ENCODE measurements at places on chromosomes 11 and 22.

DNA sequence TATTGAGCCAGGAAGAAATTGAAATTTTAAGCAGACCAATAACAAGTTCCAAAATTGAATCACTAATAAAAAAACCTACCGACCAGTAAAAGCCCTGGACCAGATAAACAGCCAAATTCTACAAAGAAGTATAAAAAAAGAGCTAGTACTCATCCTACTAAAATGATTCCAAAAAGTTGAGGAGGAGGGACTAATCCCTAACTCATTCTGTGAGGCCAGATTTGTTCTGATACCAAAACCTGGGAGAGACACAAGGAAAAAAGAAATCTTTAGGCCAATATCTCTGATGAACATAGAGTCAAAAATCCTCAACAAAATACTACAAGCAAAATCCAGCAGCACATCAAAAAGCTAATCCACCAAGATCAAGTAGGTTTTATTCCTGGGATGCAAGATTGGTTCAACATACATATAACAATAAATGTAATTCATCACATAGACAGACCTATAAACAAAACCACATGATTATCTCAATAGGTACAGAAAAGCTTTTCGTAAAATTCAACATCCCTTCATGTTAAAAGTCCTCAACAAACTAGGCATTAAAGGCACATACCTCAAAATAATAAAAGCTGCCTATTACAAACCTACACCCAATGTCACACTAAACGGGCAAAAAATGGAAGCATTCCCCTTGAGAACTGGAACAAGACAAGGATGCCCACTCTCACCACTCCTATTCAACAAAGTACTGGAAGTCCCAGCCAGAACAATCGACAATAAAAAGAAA, 13.1 kb downstream of the OR52A5 start:
- no peak for DNase-seq

- peak; percentile 100 for DNase-seq
Observed at GRCh38 chr11:47917599-47918369, 62.6 kb upstream of the PTPRJ start.

GRCh38 chr22:21702094-21702493, 33.5 kb downstream of the YPEL1 start:
- no peak for DNase-seq

DNA sequence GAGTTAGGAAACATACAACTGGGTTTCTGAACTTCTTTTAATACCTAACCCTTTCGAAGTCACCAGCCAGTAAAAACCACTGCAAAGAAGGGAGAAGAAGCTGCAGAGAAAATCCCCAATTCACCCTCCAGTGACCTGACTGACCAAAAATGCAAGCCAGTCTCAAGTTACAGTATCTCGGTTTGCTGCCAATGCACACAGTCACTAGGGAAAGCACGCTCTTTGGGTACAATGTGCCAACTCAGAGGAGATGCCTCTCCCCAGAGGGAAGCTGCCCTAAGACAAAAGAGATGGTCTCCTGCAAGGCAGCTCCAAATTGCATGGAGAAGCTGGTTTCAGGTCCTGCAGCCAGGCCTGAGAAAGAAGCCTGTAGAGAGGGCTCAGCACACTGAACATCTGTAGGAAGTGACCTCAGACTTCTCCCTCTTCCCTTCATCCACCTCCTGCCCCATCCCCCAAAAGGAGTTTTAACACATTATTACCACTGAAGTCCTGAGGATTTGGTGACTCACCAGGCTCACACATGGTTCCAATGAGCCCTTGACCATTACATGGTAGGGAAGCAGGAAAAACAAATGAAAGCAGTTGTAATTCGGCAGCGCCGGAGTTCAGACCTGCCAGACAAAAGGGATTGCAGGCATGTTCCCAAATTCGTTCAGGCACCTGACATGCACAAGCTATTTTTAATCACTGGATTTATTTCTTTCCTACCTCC, 90.1 kb downstream of the ETS1 start:
- peak; percentile 88 for DNase-seq

GRCh38 chr11:9316334-9316733, 1.9 kb upstream of the TMEM41B start:
- no peak for DNase-seq

- no peak for DNase-seq
Observed at GRCh38 chr11:126514061-126514693, 158.7 kb downstream of the ST3GAL4 start.

DNA sequence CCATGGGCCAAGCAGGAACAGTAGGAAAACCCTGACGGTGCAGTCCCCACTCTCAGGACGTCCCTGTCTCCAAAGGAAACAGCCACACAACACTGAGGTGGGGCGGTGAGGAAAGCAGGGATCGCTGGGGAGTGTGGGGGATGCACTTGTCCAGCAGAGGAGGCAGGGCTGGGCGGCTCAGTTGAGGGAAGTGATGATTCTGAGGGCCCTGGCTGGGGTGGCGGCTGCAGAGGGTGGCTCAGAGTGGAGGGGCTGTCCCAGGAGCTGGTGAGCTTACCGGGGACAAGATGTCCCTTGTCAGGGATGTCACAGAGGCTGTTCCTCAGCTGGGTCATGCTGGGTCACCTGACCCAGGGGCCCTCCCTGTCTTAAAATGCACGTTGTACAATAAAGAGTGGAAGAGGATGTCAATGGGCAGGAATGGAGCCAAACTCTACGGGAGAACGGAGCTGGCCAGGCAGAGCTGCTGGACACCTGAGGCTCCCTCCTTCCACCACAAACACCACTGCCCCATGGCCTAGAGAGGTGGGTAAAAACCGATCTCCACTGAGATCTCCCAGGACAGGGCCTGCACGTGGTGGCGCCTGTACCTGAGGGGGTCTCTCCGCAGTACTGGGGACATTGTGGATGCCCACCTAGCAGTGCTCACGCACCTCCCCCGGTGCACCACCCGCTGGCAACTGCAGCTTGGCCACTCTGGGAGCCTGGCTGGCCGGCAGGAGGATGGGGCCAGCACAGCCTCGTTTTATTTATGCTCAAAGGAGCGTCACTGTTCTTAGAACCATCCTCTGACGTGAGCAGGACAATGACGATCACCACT, 9.7 kb upstream of the EFCAB6 start:
- no peak for DNase-seq

DNA sequence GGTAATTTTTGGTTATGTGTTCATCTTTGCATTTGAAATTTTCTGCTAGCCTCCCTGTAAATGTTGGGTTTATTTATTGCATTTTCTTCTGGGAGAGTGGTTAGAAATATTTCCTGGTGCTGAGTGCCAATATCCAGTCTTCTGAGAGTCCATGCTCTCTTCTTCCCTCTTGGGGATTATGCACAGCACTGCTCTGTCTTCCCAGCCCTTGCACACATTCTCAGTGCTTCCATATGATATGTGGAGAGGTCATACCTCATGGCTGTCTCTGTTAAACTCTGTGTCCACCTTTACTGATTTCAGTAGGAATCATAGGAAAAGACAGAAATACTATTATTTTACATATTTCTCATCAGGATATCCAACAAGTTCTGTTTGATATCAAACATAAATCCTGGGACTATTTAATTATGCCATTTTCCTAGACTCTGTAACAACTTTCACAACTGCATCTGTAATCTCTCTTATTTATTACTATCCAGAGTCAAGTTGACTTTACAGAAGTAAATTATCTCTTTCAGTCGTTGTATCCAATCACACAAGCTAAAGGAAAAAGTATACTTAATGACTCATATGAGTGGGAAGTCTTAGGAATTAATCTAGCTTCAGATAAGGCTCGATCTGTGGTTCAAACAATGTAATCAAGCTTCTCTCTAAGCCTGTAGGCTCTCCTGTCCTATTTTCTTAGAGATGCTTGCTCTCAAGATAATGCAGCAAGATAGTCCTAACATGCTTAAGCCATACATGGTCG, 2.7 kb upstream of the NXPE1 start:
- no peak for DNase-seq

- DNase-seq: no peak
Observed at GRCh38 chr11:78802058-78802761, 227.5 kb upstream of the NARS2 start.

DNA sequence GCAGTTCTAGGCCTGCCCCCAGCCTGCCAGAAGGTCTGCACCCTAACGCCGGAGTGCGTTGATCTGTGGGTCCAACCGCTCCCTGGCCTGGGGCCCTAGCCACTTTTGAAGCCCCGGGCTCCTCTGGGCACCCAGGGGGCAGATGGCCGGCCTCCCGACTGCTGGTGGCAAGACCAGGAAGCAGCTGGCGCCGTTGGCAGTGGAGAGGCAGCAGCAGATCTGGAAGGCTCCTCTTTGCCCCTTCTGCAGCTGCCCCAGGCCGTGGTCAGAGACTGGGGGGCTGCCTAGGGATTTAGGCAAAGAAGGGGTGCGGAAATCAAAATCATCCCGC, 445 bp upstream of the VWCE start:
- DNase-seq: no peak

DNA sequence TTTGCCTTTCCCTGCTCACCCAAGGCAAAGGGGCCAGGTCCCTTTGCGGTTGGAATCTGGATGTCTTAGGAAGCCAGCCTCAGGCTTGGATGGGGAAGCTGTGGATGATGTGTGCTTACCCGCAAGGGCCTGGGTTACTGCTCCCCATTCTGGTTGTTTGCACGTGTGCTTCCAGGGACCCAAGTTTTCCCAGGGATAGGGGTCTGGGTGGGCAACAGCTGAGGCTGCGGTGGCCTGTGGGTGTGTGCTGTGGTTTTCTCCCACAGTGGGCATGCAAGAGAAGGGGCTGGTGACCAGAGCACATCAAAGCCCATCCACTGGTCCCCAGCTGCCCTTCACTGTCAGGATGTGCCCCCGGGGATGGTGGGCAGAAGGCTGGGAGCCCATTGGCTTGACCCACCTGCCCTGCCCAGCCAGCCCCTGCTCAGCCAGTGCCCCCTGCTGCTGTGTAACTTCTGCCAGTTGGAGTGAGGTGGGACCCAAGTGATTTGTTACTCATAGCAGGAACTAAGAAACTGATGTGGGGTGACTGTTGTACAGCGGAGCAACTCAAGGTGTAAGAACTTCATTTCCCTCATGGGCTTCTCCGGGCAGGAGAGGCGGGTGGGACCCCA, 3.3 kb downstream of the CAPN5 start:
- DNase-seq: no peak

- no peak for DNase-seq
Observed at GRCh38 chr11:44774731-44775130, 48.0 kb downstream of the TSPAN18 start.

- no peak for DNase-seq
Observed at GRCh38 chr11:56916587-56916986, 72.1 kb upstream of the OR5AK2 start.

DNA sequence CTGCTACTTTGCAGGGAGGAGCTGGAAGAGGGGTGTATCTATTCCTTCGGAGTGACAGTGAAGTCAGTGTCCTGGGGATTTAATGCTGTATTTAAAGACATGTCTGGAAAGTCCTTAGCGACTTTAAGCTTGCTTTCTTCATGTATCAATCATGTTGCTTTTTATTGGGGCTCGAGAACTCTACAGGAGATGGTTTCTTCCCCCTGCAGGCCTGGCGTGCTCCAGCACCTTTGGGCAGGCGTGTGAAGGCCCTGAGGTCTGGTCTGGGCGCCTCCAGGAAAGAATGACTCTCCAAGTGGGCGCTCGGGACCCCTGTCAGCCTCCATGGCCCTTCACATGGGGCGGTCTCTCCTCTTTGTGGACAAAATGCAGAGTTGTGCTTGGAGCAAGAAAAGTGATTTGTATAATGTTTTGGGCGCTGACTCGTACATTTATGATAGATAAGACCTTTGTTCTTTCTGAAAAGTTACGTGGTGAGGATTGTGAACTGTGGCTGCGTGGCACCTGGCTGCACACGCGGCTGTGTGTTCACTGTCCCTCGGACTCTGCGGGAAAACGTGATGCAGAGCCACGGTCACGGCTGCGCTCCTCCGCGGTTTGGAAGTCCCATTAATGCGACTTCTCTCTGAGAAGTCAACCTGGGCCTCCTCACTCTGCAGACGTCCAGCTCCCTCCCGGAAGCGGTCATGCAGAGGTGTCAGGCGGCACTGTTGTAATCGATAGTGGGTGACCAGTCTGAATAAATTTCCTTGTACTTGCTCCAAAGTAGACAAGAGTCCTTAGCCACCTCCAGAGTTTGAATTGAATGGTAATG, 282.5 kb downstream of the TBC1D22A start:
- no peak for DNase-seq

- no peak for DNase-seq
Observed at GRCh38 chr11:77436506-77436905, 37.4 kb downstream of the PAK1 start.

GRCh38 chr11:134625631-134626030, 213.6 kb upstream of the B3GAT1 start:
- DNase-seq: no peak

GRCh38 chr22:29559853-29560252, 6.3 kb upstream of the THOC5 start:
- no peak for DNase-seq

DNA sequence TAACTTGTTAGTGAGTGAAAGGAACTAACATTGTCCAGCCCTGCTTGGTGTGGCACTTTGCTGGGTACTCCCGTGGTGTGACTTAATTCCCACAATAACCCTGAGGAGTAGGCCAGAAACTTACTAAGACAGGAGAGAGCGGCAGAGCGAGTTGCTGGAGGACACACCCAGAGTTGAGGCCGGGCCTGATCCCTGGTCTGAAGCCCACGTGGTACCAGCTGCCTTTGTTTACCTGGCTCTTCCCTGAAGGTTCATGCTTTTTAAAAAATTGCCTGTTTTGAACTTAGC, 594 bp downstream of the MPST start:
- no peak for DNase-seq

GRCh38 chr11:112877581-112877980, 83.6 kb upstream of the NCAM1 start:
- no peak for DNase-seq

- no peak for DNase-seq
Observed at GRCh38 chr11:78227921-78228320, 39.2 kb downstream of the USP35 start.

DNA sequence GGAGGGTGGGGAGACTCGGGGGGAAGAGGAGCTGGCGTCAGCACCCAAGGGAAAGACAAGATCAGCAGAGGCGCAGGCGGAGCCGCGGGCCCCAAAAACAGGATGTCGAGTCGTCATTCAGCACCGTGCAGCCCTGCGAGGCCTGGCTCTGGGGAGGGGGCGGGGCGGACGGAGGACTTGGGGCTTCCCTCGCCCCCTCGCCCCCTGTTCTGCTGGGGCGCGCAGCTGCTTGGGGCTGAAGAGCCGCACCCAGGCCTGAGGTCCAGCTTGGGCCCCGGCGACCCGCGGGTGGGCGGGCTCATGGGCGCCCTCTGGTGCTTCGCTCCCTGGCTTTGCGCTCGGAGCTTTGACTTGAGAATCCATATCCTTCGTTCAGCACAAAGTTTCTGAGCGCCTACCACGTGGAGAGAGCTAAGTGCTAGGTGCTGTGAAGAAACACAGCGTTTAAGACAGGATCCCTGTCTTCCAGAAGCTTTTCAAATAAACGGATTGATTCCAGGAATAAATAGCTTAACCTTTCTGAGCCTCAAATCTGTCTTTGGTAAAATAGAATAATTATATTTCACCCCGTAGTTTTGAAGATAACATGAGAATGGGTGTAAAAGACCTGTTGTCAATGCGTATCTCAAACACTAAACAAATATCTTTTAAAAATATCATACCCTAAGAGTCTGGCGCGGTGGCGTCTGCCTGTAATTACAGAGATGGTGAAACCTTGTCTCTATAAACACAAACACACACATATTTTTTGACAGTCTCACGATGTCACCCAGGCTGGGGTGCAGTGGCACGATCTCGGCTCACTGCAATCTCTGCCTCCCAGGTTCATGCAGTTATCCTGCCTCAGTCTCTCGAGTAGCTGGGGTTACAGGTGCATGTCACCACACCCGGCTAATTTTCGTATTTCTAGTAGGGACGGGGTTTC, 929 bp upstream of the RHOG start:
- peak; percentile 57 for DNase-seq
